Stimulated activated CD8-positive, alpha-beta memory T cell treated with anti-CD3 and anti-CD28 coated beads, Interleukin-2, amount 100 ng/mL, for 1 hour (primary cell): ENCODE measurements at places on chromosomes 3 and 15.

DNA sequence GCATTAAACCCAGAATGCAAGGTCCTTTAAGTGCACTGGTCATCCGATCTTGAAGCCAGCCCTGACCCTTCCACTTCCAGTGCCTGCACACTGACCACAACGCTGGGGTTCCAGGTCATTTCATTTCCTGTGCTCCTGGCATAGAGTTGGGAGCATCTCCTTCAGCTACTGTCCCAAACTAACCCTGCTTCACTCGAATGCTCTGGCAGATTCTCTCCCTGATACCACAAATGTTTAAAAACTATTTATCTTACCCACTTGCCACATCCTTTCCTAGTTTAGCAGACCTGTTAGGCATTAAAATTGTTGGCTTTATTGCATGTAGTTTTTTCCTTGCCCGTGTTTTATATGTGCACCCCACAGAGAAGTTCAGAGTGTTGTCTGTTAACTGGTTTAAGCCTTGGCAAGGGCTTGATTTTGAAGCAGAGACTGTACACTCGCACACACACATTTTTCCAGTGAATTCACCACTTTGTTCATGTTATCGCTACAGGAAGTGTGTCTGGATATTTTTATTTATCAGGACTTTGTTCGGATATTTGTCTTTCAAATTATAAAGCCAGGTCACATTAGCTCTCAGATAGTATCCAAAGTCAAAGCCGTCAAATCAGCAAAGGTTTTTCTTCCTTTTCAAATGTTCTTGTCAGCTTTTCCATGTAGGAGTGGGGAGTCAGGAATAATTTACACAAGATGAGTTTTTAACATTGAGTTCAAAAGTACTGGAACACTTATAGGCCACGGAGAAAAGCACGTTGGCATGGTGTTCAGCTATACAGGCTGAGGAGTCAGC, 77.3 kb downstream of the ABI3BP start:
- DNase-seq, result no peak

GRCh38 chr15:74397239-74398068, 30.0 kb upstream of the CYP11A1 start:
- DNase-seq, result no peak

GRCh38 chr3:143302638-143303171, 183.1 kb downstream of the CHST2 start:
- DNase-seq, result no peak

DNA sequence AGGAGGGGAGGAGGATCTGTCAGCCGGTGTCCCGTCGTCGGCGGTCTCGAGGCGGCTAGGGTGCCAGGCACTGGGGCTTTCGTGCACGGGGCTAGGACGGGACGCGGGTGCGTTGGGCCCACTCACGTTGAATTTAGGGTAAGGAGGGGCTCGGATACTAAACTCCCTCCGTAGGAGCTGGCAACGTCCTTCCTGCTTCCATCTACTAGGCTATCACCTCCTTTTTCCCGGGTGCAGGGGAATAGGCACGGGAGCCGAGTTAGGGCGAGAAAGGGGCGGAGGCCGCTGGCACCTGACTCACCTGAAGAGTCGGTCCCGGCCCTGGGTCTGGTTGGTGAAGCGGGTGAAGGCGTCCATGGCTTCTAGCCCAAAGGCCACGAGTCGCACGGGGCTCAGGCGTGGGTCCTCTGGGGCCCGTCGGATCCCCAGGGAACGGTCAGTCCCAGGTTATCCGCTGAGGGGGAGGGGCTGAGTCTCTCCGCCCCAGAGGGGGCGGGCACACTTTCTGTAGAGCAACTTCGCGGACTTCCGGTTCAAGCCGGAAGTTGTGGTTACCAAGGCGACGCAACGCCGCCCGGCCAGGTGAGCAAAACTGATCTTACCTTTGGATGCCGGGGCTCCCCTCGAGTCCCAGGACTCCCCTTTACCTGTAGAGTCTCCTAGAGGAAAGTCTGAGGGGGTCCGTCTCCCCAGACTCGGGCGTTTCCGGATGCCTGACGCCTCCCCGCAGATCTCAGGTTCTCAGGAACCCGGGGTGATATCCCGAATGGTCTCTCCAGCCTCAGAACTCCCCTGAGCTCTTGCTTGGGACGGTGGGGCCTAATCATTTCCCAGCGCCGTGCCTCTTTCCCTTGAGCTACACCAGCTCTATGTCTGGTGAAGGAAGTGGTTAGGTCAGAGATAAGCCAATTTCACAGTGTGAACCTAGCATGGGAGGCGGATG, at the start of the genes PEX11A and WDR93:
Gene PEX11A (minus strand): TSS at position 479 of the 943 bp plus-strand sequence. CDS start 122 bp downstream, at position 357.
Gene WDR93 (plus strand): TSS at position 536 of the 943 bp plus-strand sequence. CDS start 10,936 bp downstream, outside the sequence.
- DNase-seq, result peak; percentile 44

- no peak for DNase-seq
Measured at GRCh38 chr15:84976746-84977345, 4.8 kb upstream of the PDE8A start.

GRCh38 chr3:15283702-15284101, 48.7 kb downstream of the SH3BP5 start:
- DNase-seq, result no peak

GRCh38 chr3:113825090-113825489, 13.5 kb upstream of the GRAMD1C start:
- DNase-seq, result no peak

DNA sequence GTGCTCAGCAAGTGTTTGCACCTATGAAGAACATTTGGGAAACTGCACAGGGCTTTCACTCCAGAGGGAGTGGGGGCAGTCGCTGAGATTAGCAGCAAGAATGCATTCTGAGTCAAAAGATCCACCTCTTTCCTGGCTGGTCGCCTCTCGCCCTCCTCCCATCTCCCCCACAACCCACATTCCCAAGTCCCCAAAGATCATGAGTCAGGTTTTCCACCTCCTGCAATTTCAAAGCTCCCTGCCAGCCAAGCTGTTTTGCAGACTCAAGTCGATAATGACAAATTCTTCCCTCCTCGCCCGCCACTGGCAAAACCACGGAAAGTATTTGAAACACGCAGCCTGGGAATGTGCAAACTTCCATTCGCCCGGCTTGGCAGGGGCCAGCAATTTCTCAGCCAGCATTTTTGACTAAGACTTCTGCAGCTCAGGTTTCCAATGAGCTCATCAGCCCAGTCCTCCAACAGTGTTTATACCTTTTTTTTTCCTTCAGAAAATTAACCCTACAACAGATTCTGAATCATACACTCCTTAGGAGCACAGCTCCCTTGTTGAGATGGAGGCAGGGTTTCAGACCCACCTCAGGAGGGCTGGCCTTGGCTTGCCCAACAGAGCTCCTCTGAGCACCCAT, 181.4 kb downstream of the SMAD6 start:
- no peak for DNase-seq
